ENCODE measurements at places on chromosomes 12 and 14.

DNA sequence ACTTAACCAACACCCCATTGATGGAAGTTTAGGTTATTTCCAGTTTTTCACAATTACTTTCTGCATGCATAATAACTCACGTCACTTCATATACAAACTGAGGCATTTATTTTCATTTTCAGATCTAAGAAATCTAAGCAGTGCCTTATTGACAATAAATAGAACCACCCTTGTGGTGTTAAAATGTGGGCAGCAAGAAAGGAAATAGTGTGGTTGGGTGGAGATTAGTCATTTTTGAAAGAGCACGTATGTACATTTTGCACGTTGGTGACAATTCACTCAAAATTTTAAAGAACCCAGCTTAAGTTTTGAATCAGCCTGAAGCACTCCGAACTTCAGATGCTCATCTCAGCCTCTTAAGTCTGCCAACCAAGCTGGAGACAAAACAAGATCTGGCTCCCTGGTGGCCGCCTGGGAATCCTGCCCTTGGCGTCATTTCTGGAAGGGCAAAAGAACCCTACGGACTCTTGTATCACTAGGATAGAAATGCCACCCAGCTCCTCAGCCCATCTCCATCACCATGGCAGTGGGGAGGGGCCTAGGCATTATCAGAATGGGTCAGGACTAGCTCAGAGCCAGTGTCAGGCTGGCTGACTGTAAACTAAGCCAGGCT lies 89.5 kb upstream of the BCL2L14 start:
- DNase-seq, result peak; percentile 71

GRCh38 chr14:68955164-68955850 lies 23.8 kb downstream of the ACTN1 start:
- no peak for DNase-seq

GRCh38 chr14:67680121-67680602 lies 5.7 kb upstream of the VTI1B start:
- no peak for DNase-seq

DNA sequence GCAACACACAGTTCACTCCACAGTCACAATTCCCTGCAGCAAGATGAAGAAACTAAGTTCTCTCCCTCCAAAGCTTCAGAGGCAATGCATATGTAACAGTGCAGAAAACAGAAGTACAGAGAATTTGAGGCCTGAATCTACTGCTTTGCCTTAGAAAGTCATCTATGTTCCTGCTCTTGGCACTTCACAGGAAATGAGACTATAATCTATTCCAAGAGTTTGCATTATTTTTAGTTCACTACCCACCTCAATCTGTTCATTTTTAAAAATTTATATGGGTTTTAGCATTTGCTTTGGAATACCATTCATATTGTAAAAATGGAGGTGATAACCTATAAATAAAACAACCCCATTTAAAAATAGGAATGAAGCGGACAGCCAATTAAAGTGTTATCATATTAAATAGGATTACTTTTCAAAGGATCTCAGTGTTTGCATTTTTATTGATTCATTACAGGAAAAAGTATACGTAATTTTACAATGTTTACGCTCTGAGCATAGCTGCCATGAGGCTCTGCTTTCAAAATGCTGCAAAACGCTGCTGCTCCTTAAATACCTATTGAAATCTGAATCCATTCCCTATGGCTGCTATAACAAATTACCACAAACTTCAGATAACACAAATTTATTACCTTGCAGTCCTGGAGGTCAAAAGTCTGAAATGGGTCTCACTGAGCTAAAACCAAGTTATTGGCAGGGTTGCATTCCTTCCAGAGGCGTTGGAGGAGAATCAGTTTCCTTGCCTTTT lies 60.0 kb downstream of the ARMH4 start:
- no peak for DNase-seq

DNA sequence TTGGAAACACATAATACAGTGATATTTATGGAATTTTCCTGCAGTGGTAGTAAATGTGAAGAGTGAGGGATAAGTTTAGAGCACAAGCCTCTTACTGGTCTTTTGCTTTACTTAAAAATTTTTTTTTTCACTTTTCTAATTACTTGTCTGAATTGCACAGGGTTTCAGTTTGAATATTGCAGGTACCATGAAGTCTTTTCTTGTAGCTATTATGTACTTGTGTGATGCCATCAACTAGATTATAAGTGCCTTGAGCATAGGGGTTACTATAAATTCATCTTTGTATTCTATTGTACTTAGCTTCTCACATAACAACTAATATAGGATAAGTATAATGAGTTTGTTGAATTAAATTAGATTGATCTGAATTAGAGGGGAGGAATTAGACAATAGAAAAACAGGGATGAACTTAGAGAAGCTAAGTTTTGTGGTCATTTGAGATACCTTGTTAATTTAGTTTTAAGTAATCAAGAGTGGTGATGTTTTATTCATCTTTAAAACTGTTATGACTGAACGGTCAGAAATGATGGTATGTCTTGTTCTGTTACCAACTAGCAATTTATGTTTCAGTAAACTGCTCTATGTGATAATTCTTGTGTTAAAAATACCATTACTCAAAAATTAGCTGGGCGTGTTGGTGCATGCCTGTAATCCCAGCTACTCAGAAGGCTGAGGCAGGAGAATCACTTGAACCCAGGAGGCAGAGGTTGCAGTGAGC lies 42.1 kb downstream of the CCDC91 start:
- no peak for DNase-seq

DNA sequence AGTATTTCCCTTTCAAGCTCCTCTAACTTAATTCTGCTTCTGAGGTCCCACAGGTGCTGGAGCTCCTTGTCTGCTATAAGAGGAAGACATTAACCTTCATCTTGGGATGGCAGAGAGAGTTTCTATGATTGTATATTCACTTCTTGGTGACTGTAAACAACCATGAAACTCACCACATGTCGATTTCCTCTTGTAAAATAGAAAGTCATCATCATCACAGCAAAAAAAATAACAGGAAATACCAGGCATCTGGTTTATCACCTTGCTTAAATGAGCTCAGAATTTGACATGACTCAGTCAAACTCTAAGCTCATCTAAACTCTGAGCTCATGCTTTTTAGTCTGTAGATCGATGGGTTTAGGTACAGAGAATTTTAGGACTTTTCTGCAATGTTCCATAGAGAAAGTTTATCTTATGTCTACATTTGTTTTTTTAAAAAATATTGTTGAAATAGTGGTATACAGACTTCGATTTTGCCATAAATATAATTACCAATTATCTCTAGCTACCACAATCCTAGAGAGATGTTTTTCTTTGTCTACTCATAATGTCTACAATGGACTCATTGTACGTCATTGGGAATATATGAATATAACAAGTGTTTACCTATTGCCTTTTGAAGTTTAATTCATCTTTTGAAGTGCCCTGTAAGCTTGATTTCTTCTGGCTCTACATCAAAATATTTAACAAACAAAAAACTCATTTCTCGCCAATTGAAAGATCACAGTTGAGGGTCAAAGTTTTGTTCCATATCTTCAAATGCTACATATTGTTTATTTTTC lies 58.4 kb downstream of the IGF1 start:
- DNase-seq, result no peak

DNA sequence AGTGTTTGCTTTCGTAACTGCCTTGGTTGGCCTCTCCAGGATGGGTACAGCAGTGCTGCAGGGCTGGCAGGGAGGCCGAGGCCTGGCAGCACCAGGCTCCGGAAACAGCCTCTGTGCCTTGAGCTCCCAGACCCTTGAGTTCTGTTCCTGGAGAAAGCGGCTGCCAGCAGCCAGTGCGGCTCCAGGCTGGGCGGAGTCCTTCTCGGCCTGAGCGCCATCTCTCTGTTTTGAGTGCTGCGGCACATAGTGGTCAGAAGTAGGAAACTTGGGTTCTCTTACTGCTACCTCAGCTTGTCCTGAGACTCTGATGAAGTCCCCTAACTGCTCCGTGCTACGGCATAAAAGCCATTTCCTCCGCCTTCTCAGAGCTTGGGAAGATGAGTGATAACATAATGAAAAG lies 65.9 kb downstream of the KCNA1 start:
- no peak for DNase-seq

- no peak for DNase-seq
Observed at GRCh38 chr14:94374749-94375260, 13.6 kb downstream of the SERPINA1 start.

DNA sequence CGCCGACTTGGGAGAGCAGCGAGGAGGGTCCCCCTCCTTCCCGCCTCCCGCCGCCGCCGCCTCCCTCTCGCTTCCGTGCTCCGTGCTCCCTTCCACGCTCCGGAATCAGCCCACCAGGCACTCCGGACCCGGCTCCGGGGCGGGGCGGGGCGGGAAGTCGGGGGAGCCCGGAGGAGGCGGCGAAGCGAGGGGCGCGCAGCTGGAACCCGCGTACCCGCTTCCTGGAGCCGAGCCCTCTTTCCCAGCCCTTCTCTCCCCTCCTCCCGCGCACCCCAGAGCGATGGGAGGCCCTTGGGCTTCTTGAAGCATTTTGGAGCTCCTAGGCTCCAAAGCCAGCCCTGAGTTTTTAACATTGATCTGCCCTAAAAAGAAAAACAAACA lies at the start of gene SYNDIG1L:
SYNDIG1L (minus strand) TSS at position 9 of the 381 bp plus-strand sequence. CDS start 16,466 bp downstream, outside the sequence.
- no peak for DNase-seq

- peak; percentile 48 for DNase-seq
Observed at GRCh38 chr12:2959192-2959504, at the start of gene TEAD4. TSS of gene TEAD4 (plus strand) at chr12:2959397.

- no peak for DNase-seq
Observed at GRCh38 chr12:95836185-95836609, 22.6 kb upstream of the SNRPF start.

Measured in activated CD4-positive, alpha-beta T cell treated with anti-CD3 and anti-CD28 coated beads, Interleukin-2, amount 50 U/mL, for 48 hours (primary cell).